ENCODE measurements at places on chromosomes 16 and 17.

GRCh38 chr17:81423698-81424071, 28.4 kb downstream of the BAHCC1 start:
- no peak for DNase-seq

DNA sequence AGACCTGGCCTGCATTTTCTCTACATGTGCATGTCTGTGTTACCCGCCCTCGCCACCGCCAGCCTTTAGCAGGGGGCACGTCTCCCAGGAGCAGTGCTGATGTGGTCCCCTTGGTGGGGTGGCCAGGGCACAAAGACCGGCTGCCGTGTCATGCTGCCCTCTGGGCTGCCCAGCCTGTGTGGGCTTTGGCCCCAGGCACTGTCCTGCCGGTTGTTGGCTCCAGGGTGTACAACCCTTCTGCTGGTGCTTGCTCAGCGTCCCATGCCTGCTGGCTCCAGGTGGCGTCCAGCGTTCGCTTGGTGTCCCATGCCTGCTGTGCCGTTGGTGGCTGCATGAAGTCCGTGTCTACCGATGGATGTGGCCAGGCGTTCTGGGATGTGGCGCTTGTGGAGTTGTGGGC, 4.1 kb downstream of the BAIAP2 start:
- DNase-seq, result no peak

DNA sequence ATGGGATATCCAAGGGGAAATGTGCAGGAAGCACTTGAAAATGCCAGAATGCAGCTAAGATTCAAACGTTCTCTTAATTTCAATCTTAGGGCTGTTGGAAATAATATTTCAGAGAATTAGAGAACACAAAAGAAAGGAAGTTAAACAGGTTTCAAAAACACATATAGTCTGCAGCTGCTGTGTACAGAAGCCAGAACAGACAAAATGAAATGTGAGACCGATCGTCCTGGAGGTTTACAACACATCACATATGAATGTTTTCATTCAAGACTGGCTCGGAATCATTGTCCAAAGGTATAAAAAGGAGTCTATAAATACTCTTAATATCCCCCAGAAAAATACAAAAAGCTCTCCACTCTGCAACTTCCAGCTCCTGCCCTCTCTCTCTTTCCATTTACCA, 14.3 kb downstream of the CYTH1 start:
- no peak for DNase-seq

GRCh38 chr17:60652454-60653247, 25.0 kb upstream of the BCAS3 start:
- no peak for DNase-seq

GRCh38 chr17:48586355-48587258, 3.4 kb downstream of the HOXB3 start:
- no peak for DNase-seq

DNA sequence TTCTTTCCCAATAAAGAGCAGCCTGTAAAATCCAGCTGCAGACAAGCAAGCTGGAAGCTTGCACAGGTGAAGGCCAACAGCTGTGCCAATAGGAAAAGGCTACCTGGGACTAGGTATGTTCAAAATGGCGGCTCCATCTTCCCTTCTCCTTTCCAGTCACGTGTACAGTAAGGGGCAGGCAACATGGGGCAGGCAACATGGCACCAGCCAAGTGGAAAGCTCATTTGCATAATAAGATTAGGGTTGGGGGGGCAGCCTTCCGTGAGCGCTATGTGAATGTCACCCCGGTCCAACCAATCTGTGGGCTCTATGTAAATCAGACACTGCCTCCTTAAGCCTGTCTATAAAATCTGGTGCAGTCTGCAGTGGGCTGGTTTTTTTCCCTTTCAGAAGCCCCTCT, 31.3 kb downstream of the TVP23A start:
- DNase-seq, result no peak

- no peak for DNase-seq
These were observed 793 bp downstream of the COG7 start for GRCh38 chr16:23452221-23452571.

GRCh38 chr16:48125888-48126287, 29.9 kb downstream of the ABCC12 start:
- DNase-seq, result no peak

- DNase-seq, result no peak
These were observed 20.5 kb downstream of the CDC42EP4 start for GRCh38 chr17:73291260-73291801.

DNA sequence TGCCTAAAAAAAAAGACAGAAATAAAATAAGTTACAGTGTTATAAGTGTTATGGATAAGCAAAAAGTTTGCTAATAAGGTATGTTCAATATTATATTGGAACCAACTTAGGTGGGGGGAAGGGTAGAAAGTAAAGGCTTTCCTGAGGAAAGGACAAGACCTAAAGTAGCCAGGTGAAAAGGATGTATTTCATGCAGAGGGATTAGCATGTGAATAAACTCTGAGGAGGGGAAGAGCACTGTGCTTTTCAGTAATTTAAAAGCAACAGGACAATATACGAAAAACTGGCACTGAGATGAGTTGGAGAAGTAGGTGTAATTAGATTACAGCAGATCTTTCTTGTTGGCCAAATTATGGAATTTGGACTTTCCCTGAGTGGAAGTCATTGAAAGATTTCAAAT, 7.6 kb downstream of the TOP2A start:
- no peak for DNase-seq

DNA sequence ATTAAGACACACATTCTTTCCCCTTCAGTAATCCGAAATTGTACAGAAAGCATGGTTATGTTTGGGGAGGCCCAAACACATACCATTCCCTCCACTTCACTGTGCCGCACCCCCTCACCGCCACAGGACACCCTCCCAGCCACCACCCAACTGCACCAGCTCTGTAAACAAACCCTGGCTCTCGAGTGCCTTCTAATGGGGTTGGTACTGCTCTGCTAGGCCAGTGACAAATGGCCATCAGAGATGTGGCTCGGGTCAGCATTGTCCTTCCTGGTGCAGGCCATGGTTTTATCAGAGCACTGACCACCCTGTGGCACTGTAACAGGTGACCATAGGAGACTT, 24.0 kb upstream of the SREBF1 start:
- DNase-seq, result no peak

Data from NCI-H1417 treated with DMSO at 0.1 percent for 48 hours (cell line).